ENCODE measurements at places on chromosomes 2 and 18. TPM values are rescaled to one million over a fixed set of nuclear protein-coding genes. Genes with fewer than 3 reads are reported as not detected.

- DNase-seq = peak; percentile 46
Observed at GRCh38 chr2:197813093-197813787, 8.8 kb downstream of the PLCL1 start.

GRCh38 chr2:109386004-109386695 lies 227.6 kb downstream of the SEPTIN10 start:
- no peak for DNase-seq

DNA sequence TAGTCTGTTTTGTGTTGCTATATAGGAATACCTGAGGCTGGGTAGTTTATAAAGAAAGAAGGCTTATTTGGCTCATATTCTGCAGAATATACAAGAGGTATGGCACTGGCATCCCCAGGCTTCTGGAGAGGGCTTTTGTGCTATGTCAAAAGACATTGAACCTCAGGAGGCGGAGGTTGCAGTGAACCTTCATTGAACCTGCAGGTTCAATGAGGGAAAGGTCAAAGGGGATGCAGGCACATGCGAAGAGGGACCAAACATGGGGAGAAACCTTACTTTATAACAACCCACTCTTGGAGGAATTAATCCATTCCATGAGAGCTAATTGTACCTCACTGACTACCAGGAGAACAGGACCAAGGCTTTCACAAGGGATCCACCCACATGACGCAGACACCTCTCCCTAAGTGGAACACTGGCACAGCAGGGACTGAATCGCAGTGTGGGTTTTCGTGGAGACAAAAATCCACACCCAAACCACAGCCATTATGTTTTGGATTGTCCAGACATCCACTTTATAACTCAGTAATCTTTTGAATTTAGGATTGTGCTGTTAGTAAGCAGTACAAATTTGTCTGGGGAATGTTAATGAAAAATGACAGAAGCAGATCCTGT lies 4.1 kb upstream of the SERPINB8 start:
- peak; percentile 57 for DNase-seq

- no peak for DNase-seq
Observed at GRCh38 chr2:20141806-20142205, 83.1 kb downstream of the SDC1 start.

GRCh38 chr2:9336576-9337314 lies 86.6 kb downstream of the ITGB1BP1 start:
- DNase-seq = peak; percentile 55

DNA sequence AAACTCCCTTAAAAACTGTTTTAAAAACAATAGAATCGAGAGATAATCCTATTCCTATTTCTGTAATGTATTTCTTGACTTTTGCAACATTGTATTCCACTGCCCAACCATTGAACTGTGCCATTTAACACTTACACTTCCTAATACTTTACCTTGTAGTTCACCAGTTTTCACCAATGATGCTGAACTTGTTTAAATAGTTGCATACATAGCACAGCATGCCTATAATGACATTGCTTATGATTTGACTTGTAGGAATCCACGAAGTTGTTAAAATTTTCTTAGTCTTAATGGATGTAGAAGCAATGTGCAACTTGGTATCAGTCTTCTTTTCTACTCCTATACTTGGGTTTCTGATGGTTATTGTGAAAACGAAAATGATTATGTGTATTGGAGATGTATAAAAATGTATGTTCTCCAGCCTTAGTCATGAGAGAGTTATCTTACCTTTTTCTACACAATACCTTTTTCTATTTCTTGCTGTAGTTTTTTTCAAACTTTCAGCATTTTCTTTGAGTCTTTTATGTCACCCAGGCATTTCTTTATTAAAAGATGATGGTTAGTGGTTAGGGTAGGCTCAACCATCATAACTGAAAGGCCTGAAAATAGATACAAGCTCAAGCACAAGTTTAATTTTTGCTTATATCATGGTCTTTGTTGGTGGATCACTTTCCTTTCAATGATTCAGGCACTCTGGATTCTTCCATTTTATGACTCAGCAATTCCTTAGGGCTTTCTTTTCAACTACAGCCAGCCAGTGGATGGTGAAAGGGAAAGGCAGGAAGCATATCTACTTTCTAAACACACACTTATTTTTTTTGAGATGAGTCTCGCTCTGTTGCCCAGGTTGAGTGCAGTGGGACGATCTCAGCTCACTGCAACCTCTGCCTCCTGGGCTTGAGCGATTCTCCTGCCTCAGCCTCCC lies 9.4 kb downstream of the GPD2 start:
- peak; percentile 83 for DNase-seq

GRCh38 chr2:98140210-98140609 lies 53.2 kb downstream of the VWA3B start:
- no peak for DNase-seq

GRCh38 chr2:118672571-118673158 lies 174.8 kb downstream of the EN1 start:
- DNase-seq = peak; percentile 36

DNA sequence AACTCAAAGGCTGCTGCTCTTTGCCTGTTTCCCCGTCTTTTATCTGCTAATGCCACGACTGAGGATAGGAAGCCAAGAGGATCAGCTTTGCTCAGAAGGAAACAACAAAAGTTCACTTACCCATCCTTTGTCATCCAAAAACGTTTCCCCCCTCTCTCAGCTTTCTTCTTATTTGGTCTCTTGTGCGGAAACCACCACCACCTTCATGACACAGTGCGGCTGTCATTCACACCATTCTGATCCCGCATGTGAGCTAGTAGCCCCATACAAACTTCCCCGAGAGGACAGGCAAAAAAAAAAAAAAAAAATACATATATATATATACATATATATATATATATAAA lies 656 bp downstream of the LRRTM4 start:
- DNase-seq = no peak

The BOLL gene
- not detected for total RNA-seq

The LDAH gene
- 18.5 TPM for total RNA-seq

The MFSD2B gene
- total RNA-seq = not detected

The LBH gene
- 38.9 TPM for total RNA-seq

The TMEM198 gene
- 2.5 TPM for total RNA-seq

The POTEI gene
- not detected for total RNA-seq

The ONECUT2 gene
- total RNA-seq = 1.5 TPM

The CNDP1 gene
- not detected for total RNA-seq
